ENCODE measurements at places on chromosomes 3 and 15.

DNA sequence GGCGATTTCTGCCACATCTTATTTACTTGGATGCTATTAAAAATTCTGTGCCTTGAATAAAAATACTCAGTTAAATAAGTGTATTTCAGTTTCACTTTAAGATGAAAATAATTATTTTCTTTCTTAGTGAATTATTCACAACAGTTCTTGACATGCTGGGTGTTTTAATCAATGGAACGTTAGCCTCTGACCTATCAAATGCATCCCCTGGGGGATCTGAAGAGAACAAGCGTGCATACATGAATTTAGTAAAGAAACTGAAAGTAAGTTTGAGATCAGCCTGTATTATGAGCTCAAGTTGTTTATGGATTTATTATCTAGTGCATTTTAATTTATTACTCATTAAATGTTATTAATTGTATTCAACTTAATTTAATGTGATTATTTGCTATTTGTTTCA, 597 bp downstream of the P2RY12 start:
- DNase-seq, result no peak

DNA sequence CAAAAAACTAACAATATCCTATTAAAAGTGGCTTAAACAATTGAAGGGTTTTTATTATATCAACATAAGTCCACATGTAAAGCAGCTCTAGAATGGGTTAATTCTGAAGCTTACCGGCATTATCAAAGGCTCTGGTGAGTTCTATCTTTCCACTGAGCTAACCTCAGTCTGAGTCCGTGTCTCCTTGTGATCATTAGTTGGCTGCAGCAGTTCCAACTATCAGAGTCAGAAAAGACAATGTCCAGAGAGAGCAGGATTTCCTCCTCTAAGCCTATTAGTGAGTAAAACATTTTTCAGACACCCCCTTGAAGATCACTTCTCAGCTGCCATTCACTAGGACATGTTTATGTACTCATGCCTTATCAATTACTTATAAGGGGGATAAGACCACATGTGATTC, 49.9 kb downstream of the DHX36 start:
- no peak for DNase-seq

GRCh38 chr3:127396473-127396872, 108.6 kb upstream of the PRR20G start:
- DNase-seq, result no peak

GRCh38 chr3:186001842-186002241, 64.0 kb upstream of the TRA2B start:
- DNase-seq, result no peak

GRCh38 chr3:28376424-28376823, 27.8 kb upstream of the AZI2 start:
- peak; percentile 88 for DNase-seq

GRCh38 chr3:104901396-104901795, 465.3 kb upstream of the ALCAM start:
- no peak for DNase-seq

DNA sequence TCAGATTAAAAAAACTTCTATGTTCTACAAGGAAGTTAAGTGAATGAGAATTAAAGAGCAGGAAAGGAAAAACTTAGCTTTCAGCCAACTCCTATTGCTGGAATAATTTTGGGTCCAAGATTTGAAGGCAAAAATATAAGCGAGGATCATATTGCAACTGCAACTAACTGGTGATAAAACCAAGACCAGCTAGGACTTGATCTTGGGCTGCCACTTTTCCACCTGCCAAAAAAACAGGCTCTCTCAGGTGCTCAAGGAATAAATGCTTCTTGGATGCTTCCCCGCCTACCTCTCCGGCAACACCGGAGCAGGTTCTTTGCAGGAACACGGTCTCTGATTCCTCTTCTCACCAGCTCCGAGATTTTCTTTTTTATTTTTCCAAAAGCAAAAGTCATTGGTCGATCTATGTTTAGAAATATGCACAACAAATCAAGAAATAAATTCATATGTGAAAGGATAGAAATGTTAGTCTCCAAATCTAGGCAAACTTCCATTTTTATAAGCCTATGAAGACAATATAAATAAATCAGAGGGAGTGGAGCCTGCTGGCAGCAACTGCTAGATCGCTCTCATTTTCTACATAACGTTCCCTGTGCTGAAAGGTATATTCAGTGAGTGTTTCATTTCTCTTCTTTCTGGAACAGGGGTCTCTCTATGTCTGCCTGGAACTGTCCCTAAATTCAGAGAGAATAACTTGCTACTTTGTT, 241.9 kb downstream of the NTRK3 start:
- no peak for DNase-seq

GRCh38 chr3:36312351-36312750, 68.0 kb upstream of the STAC start:
- DNase-seq, result no peak

- DNase-seq, result peak; percentile 67
Measured at GRCh38 chr3:196609343-196609775, 30.1 kb upstream of the NRROS start.

DNA sequence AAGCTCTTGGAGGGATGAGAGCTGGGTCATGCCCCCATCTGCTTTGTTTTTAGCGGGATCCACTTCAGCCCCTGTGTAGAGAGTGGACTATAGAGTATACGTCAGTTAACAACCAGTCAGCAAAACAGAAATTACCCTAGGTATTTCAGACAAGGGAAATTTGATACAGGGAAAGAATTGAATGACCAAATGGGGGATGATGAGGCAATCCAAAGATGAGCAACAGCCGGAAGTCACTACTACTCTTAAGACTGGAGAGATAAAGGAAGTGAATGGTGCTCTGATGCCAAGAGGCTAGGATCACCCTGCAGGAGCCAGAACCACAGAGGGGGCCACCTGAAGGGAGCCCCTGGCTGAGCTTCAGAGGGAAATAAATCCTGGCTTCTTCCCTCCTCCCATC, 1.7 kb upstream of the GPR62 start:
- DNase-seq, result peak; percentile 65

GRCh38 chr3:100151024-100151707, 36.9 kb upstream of the FILIP1L start:
- DNase-seq, result no peak

- no peak for DNase-seq
Measured at GRCh38 chr3:74599564-74599963, 14.9 kb downstream of the CNTN3 start.

GRCh38 chr15:95162069-95162468, 930.7 kb downstream of the MCTP2 start:
- no peak for DNase-seq

DNA sequence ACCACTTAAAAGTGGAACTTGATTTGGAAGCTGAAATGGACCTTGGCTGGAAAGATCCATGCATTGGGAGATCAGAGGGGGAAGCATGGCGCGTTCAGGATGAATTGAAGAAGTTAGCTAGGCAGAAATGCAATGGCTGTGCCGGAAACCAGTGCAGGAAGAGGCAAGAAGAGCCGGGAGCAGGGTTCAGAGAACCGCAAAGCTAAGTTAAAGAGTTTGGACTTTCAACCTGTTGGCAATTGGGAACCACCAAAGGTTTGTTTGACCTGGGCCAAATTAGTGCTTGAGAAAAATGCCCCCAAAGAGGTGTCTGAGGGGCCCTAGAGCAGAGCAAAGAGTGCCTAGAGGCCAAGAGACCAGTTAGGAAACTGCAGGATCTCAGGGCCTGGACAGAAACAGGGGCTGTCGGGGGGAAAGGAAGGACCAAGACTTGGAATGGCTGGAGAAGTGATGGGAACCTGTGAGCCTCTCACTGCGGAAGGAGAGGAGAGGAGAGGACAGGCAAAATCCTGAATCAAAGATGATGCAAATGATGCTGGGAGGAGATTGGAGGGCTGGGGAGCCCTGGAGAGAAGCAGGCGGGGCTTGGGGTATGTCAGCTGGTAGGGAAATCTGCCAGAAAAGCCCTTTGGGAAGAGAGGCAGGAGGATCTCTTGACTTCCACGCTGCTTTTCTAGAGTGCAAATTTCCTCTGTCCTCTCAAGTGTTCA, 49.3 kb downstream of the FAM174B start:
- no peak for DNase-seq

GRCh38 chr3:52092271-52092660, 35.9 kb upstream of the DUSP7 start:
- no peak for DNase-seq

GRCh38 chr15:94028121-94028520, 203.2 kb upstream of the MCTP2 start:
- DNase-seq, result no peak

GRCh38 chr3:30749230-30749629, 142.8 kb downstream of the TGFBR2 start:
- DNase-seq, result no peak

GRCh38 chr15:71448688-71449114, 333.4 kb downstream of the THSD4 start:
- peak; percentile 61 for DNase-seq

GRCh38 chr3:170372190-170372879, 14.8 kb downstream of the SKIL start:
- no peak for DNase-seq

DNA sequence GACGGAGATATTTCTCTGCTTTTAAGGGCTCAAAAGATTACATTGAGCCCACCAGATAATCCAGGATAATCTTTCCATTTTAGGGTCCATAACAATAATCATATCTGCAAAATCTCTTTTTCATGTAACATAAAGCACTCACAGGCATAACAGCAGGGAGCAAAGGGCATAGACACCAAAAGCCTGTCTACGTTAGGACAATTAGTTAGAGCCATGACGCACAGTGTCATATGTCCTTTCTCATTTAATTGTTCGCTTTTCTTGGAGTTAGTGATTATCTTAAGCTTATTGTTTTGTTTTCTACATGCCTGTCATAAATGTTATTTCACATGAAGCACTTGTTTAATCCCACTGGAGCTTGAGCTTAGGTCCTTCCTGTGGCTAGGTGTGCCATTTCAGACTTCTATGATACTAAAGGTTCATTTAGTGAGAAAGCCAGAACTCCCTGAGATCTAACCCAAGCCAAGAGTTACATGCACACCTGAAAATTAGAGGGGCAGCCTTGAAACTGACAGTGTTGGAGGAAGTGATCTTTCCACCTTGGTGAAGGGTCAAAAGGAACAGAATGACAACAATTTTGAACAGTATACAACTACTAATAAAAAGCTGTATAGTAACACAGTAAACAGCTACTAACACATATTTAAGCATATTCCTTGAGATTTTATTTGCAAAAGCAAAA, 11.7 kb upstream of the HHATL start:
- DNase-seq, result no peak

- DNase-seq, result no peak
Measured at GRCh38 chr3:47476644-47477199, 981 bp upstream of the SCAP start.

All from NCI-H226 (cell line).